ENCODE measurements at places on chromosomes 4 and X.

DNA sequence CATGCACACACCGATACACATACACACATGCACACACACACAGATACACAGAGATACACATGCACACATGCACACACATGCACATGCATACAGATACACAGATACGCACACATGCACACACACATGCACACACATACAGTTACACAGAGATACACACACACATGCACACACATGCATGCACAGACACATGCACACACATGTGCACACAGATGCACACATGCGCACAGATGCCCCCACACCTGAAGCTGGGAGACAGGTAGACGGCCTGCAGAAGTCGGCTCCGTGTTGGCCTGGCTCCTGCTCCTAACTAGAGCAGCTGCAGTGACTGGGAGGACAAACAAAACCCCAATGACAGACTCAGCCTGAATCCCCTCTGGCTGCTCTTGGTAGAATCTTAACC, 46.8 kb downstream of the PSAPL1 start:
- no peak for DNase-seq

- DNase-seq = no peak
Measured at GRCh38 chr4:46389301-46389775, 590 bp downstream of the GABRA2 start.

- DNase-seq = no peak
Measured at GRCh38 chrX:31497086-31497485, 425.2 kb upstream of the FTHL17 start.

- no peak for DNase-seq
Measured at GRCh38 chr4:69497886-69498395, 2.2 kb upstream of the UGT2B4 start.

GRCh38 chr4:57098941-57099340, 11.2 kb downstream of the IGFBP7 start:
- DNase-seq = no peak

- no peak for DNase-seq
Measured at GRCh38 chr4:6869944-6870343, 39.7 kb upstream of the TBC1D14 start.

GRCh38 chr4:169976951-169977350, 49.2 kb downstream of the MFAP3L start:
- DNase-seq = no peak

GRCh38 chr4:142427456-142427855, 418.6 kb downstream of the INPP4B start:
- DNase-seq = no peak

GRCh38 chr4:8297141-8297601, 27.6 kb downstream of the HTRA3 start:
- DNase-seq = no peak

DNA sequence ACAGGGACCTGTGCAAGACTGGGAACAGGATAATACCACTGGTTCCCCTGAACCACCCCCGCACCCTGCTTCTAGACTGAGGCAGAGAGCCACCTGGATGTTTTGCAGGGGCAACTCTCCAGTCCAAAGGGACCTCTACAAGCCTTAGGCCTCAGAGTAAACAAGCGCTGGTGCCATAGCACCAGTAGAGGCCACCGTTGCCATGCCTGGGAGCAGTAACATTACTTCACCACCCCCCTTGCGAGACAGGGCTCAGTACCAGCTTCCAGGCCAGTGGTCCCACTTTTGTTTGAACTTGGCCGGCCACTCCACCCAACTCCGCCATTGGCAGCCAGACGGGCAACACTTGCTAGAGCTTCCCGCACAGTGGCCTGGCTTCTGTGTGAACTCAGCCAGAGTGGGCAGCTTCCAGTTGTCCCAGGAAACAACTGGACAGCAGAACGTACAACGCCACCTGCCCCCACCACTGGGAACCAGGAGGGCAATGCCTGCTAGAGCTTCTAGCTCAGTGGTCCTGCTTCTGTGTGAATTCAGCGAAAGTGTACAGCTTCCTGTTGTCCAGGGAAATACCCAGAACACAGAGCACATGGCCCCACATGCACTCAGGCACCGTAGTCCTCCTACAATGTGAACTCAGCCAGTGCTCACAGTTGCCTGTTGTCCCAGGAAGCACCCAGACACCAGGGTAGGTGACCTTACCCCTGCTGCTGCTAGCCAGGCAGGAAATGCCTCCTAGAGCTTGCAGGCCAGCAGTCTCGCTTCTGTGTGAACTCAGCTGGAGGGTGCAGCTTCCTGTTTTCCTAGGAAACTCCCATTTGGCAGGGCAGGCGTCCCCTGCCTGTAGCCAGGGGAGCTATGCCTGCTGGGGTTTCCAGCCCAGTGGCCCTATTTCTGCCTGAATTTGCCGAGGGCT, 39.9 kb upstream of the PCDH19 start:
- DNase-seq = no peak

GRCh38 chr4:97374526-97374925, 768.8 kb downstream of the STPG2 start:
- no peak for DNase-seq

DNA sequence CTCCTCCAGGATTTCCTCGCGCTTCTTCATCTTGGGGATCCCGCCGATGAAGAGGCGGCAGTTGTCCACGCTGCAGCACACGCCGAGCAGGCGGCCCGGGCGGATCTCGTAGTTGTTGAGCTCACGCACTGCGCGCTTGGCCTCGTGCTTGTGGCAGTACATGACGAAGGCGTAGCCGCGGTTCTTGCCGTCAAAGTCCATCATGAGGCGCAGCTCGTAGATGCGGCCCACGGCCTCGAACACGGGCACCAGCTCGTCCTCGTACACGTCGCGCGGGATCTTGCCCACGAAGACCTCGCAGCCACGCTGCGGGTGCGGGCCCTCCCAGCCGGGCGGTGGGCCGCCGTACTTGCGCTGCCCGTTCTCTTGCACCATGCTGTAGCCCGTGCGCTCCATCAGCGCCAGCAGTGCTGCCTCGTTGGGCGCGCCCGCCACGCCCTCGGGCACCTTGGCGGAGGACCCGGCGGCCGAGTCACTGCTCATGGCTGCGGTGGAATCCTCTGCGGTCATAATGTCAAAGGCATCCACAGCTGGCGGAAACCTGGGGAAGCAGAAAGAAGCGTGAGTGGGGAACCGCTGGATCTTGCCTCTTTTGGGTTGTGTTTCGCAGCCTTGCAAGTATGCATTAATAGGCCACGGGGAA, 103.4 kb downstream of the CHRNA9 start:
- DNase-seq = no peak

GRCh38 chr4:101806914-101807313, 16.4 kb downstream of the BANK1 start:
- DNase-seq = no peak

GRCh38 chr4:6439120-6439762, 33.2 kb downstream of the PPP2R2C start:
- no peak for DNase-seq

DNA sequence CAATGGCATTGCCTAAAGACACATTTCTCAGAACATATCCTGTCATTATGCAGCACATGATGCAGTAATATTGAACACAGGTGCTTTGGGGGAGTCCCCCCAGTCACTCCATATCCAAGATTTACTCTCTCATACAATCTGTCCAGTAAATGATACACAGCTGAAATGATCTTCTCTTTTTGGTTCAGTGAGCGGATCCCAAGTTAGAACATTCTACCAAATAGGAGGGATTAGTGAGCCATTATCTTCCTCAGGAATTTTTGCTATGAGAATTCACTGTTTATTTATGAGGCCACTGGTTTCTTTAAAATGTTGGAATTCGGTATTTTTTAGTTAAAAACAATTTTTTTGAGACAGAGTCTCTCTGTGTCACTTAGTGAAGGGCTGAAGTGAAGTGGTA, 96.5 kb downstream of the TRAPPC11 start:
- no peak for DNase-seq

- no peak for DNase-seq
Measured at GRCh38 chr4:15996773-15997172, 33.8 kb upstream of the FGFBP2 start.

- no peak for DNase-seq
Measured at GRCh38 chr4:100356172-100356571, 161.7 kb downstream of the EMCN start.

GRCh38 chr4:22901631-22902030, 208.9 kb downstream of the GBA3 start:
- no peak for DNase-seq

DNA sequence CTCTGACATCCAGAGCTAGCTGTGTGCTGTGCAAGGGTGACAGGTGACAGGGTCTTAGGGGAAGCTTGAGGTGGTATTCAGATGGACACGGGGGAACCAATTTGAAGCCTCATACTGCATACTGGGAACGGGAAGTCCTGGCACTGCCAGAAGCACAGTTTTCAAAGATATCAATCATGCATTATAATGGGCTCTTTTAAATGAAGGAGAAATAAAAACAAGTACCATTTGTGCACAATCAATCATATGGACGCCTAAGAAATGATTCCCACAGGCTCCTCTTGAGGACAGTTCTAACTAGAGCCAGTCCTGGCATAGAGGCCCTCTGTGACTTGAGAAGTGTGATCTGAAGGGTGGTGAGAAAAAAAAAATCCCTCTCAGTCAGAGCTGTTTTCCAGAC, 50.9 kb downstream of the TSC22D3 start:
- DNase-seq = no peak

DNA sequence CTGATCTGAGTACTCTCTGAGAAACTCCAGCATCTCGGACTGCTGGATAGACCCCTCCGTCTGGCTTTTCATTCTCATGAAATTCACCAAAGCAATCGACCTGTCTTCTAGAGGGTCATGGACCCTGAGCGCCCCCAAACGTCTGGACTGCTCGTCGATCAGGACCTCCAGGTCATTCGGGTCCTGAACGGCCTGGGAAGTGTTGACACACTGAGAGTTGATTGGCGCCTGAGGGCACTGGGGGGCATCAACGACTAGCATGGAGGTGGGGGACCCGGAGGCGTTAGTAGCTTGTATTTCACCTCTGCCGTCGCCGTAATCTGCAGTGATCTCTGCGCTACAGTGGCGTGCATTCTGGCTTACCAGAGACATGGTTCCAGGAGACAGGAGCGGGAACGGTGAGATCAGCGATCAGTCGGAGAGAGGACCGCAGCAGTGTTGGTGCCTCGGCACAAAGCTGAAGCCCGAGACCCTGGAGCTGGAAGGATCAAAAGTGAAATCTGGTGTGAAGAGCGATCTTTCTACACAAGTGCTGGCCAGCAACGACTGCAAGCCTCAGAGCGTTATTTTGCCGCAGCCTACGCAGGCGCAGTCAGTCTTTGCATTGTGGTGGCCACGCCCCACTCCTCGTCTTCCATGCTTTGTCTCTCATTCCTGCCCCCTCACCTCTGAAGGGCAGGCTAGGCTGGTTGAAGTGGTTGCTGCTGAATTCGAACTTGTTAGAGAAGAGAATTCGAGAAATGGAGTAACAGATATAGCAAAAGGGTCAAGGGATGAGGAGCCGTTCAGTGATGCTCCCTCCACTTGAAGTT, at the start of gene MAGEE2:
MAGEE2 (minus strand) TSS at position 575 of the 812 bp plus-strand sequence; CDS start at position 372, 203 bp downstream.
- no peak for DNase-seq
